Immature natural killer cell (primary cell): ENCODE measurements at places on chromosomes 16 and 17.

- DNase-seq: no peak
Measured at GRCh38 chr16:23357761-23358290, 55.7 kb downstream of the SCNN1B start.

DNA sequence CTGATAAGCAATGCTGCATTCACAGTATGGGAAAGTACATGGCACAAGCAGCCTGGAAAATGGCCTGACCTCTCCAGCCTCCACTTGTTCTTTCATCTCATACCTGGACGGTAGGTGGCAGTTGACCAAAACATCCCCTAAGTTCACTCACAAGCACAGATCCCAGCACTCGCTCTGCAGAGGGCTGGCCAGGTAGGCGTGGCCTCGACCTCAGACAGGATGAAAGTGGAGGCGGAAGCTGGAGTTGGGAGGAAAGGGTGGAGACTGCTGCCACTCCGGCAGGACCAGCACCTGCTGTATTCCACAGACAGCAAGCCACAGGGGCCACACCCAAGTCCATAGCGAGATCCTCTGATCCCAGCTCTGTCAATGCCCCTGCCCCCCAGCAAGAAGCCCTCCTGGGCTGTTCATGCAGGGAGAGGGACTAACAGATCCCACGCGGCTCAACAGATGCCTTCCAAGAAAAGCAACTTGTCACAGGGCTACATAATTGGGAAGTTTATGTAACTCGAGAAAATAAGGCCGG is 31.3 kb downstream of the ZCCHC14 start:
- DNase-seq: no peak

DNA sequence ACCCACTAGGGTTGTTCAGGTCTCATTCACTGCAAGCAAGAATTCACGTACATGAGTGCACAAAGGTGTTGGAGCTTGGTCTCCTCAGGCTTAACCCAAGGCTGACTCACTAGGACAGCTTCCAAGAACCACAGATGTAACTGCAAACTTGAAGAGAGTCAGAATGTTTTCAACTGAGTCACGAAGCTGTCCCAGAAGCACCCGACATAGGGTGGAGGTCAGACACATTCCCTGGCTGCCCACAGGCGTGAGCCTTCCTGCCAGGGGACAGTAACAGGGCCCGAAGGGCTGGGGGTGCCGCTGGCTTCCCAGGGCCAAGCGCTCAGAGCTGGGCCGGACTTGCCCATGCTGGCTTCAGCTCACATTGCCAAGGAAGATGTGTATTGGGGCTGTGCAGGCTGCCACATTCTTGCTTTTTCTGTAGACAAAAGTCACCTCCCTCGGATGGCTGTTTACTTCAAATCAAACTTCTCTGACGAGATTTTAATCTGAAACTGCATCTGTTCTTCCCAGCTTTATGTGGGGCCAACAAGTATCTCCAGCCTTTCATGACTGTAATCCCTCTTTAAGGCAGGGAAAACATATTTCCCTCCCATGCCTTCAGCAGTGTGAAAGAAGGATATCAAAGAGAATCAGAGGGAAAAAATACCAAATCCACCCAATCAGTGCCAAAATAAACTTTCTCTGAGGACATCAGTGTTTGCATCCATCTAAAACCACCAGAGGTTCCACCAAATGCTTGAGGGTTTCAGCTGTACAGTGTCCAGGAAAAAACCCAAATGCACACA is 14.3 kb downstream of the CMTM3 start:
- DNase-seq: no peak

DNA sequence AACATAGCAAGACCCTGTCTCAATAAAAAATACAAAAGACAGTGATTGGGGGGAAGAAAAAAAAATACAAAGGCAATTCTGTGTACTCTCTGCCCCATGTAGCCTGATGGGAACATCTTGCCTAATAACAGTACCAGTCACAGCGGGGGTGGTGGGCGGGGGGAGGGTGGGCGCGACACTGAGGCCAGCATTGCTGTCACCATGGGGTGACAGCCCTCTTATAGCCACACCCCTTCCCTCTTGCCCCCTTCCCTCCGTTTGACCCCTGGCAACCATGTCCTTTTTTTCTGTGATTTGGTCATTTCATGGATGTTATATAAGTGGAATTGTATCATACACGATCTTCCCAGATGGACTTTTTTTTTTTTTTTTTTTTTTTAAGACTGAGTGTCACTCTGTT is 80.9 kb downstream of the DNAH17 start:
- no peak for DNase-seq
